ENCODE measurements at places on chromosomes 16 and 17.

GRCh38 chr17:77321649-77322513 lies 181.1 kb downstream of the SEC14L1 start:
- DNase-seq, result no peak

DNA sequence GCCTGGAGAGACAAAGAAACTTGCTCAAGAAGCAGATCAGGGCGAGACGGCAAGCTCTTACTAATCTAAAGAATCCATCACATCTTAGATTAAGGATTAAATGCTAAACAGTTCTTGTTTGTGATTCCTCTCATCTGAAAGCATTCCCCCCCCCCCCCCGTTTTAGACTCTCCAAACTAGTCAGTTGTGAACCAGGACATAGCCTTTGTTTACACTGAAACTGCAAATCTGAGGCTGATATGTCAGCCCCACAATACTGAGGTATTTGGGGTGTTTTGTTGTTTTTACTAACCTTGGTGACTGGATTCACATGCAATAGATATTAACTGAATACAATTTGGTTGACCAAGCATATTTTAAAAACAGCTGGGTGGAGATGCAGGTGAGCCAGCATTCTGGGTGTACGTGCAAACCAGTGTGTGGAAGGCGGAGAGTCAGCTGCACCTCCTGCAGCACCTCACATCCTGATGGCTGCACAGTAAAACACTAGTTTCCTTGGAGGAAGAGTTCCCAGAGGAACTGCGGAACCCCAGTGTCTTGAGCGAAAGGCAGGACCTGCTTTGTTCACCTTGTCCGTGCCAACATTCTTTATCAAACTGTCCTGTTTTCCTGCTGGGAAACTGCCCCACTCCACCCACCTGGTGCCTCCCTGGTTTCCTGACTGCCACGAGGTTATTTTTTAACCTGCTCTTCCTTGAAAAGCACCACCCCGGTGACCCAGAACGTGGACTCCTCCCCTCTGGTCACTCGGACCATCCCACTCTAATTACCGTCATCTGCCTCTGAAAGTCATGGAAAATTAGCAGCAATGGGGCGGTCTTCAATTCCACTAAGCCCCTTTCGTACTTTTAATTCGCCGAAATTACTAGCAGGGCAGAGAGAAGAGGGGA lies 1.2 kb upstream of the YPEL2 start:
- no peak for DNase-seq

DNA sequence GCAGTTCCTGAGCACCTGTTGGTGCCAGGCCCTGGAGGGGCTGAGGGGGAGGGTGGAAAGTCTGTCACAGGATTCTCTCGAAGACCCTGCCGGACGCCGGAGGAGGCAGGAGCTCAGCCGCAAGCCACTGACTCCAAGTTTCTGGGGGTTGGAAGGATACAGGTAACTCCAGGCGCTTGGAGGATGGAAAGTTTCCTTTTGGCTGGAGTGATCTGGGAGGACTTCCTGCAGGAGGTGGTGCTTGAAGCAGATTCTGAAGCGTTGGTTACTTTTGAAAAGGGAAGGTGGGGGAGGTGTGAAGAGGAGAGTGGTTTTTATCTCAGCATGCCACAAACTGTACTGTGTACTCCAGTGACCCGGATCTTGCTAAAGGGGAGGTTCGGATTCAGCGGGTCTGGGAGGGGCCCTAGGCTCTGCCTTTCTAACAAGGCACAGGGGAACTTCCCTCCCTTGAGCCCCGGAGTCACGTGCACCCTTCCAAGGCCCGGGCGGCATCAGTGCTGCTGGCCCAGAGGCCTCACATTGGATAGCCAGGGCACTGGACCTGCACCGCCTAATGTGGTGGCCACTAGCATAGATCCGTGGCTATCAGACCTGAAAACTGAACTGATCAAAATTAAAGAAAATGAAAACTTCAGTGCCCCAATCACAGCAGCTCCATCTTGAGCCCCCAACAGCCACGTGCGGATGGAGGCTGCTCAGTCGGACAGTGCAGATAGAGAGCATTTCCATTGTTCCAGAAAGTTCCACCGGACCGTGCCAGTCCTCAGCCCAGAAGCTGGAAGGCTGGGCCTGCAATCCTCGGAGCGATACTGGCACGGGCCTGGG lies 42.2 kb upstream of the GSE1 start:
- DNase-seq, result no peak

DNA sequence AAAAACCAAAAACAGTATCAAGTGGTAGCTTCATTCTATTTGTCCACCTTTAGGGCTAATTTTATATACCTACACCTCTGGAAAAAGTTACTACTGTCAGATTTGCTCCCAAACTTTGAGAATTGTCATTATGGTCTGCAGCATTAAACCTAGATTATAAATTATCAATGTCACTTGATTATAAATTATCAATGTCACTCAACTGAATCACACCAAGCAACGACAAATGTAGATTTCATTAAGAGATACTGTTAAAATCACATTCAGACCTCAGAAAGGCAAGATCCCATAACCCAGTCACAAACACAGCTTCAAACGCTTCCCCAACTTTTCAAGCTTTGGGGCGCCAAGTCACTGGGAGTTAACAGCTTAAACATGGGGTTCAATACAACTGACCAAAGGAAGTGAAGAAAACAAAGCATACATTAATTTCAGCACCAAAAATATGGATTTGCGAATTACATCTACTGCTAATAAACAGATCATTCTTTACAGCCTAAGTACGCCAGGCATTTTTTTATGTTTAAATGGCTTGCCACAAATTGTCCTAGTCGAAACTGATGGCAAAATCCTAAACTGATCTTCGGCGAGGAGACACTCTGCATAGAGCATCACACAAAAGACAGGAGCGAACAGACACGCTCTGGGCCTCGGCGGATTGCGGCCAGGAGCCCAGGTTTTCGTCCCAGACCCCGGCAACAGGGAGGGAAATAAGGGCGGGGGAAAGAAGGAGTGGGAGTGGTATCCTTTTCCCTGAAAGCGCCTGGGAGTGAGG lies 981 bp downstream of the GLG1 start:
- DNase-seq, result peak; percentile 10

DNA sequence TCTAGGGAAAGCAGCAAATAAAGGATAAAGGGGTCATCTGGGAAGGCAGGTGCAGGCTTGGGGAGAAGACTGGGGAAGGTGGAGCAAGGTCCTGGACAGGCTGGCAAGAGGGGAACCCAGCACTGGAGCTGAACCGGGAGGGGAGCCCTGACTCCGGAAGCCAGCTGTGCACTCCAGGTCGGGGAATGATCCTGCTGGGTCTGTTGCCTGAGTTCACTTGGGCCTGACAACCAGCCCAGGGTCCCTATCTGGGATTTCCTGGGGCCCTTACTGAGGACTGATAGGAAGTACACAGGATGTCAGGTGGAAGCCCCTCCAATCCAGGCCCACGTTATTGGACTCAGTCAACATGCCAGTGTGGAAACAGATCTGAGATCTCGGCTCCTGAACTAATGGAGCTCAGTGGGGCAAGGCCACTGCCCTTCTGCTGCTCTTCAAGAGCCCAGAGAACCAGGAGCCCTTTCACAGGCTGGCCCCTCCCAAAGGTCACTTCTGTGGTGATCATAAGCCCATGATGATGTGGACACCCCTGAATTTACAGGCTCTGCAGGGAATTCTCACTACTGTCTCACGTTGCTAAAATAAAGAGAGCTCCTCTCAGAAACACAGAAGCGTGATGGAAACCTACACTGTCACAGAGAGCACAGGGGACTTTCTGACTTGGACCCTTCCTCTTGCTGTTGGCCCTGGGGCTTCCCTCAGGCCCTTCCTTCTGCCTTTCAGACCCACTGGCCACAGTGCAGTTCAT lies 19.9 kb upstream of the PITPNM3 start:
- no peak for DNase-seq

- DNase-seq, result no peak
These were observed 20.4 kb upstream of the IL4R start for GRCh38 chr16:27293343-27293742.

- no peak for DNase-seq
These were observed 11.5 kb downstream of the MPRIP start for GRCh38 chr17:17053446-17054379.

GRCh38 chr16:17252064-17252463 lies 218.7 kb downstream of the XYLT1 start:
- peak; percentile 65 for DNase-seq

GRCh38 chr16:53071748-53072301 lies 17.0 kb downstream of the CHD9 start:
- peak; percentile 64 for DNase-seq

DNA sequence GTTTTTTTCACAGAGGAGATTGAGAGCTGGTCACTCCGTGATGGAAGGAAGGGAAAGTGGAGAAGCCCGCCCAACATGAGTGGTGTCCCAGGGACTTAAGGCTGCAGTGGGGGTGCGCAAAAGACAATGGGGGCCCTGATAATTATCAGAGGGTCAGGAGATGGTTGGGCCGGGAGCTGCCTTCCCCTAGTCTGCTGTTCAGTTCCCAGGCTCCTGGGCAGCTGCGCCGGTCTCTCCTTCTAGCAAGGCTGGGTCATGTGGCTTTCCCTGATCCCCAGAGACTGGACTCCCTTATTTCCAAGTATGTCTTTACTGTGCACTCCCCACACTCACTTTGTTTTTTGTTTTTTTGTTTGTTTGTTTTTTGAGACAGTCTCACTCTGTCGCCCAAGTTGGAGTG lies 16.2 kb downstream of the CYGB start:
- no peak for DNase-seq

GRCh38 chr16:53504665-53505064 lies 1.7 kb upstream of the AKTIP start:
- DNase-seq, result no peak

Measured in DMS79 treated with DMSO at 0.1 percent for 48 hours (cell line).